Stimulated activated memory B cell treated with anti-CD40 and anti-IgM and Interleukin-4, amounts not matched to agents 10 μg/mL and 1 μg/mL and 100 μg/mL, for 72 hours (primary cell): ENCODE measurements at places on chromosomes 7 and 10.

GRCh38 chr10:130606001-130606405 is 469.8 kb downstream of the GLRX3 start:
- no peak for ATAC-seq

DNA sequence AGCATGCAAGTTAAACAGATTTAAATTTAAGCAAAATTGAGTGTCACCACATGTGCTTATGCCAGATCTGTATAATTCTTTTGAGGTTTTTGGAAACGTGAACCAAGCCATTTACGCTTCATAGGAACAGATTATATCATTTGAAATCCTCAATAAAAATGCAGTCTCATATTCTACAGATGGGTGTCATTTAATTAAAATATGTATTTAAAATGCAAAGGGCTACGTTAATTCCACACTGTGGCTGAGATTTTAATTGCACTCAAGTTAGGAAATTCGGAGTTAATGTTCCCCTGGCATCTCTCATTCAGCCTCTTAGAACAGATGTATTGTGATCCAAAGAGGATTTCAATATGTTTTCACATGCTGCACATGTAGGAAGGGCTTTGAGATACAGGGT is 164.5 kb upstream of the LRGUK start:
- no peak for ATAC-seq

- ATAC-seq, result no peak
Measured at GRCh38 chr10:58857251-58857805, 319.1 kb upstream of the PHYHIPL start.

DNA sequence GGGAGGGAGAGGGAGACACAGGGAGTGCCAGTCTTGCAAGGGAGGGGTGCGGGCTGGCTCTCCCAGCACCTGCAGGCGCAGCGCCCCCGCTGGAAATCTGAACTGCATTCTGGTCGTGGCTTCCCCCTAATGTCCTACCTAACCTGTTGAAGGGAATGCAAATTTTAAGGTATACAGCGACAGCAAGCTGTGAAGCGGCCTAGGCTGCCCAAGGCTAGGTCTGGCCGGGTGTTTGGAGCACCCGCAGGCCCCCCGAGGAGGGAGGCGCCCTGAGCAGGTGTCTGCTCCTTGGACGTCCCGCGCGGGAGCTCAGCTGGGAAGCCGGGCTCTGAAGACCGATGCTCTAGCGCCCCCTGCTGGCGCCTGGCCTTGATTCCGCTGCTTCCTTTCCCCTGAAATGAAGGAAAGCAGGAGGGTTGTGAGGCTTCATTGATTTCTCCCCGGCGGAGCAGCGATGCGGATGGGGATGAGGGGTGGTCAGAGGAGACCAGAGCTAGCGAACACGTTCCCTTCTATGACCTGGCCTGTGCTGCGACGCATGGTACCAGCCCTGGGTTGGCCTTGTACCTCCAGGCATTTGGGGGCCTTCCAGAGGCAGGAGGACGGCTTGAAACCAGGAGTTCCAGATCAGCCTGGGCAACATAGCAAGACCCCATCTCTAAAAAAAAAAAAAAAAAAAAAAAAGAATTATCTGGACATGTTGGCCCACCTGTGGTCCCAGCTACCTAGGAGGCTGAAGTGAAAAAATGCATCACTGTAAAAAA is 601.3 kb downstream of the GALNT17 start:
- ATAC-seq, result no peak

GRCh38 chr10:110431659-110432058 is 66.0 kb upstream of the DUSP5 start:
- no peak for ATAC-seq

DNA sequence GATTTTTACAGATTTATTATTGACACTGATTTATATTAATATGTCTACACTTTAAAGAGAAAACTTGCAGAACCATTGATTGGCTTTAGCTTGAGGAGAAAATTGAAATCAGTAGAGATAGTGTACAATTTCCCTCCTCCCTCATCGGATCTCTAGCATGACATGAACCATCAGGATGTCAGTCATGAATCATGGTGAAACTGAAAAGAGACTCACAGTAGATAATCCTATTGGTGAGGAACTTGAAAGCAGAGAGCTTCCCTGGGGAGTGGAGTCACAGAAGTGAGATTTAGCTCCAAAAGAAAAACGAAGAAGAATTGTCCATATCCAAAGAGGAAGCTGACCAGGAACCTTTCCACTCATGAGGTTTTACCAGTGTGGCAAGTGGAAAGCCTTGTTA is 346.8 kb downstream of the ABCA13 start:
- ATAC-seq, result no peak

GRCh38 chr7:137611606-137612005 is 235.2 kb downstream of the DGKI start:
- no peak for ATAC-seq

GRCh38 chr7:68384581-68384980 is 1213.7 kb upstream of the AUTS2 start:
- ATAC-seq, result no peak

- no peak for ATAC-seq
Measured at GRCh38 chr7:140707132-140707531, 10.6 kb downstream of the NDUFB2 start.

GRCh38 chr7:103773726-103774125 is 215.7 kb downstream of the RELN start:
- ATAC-seq, result no peak

DNA sequence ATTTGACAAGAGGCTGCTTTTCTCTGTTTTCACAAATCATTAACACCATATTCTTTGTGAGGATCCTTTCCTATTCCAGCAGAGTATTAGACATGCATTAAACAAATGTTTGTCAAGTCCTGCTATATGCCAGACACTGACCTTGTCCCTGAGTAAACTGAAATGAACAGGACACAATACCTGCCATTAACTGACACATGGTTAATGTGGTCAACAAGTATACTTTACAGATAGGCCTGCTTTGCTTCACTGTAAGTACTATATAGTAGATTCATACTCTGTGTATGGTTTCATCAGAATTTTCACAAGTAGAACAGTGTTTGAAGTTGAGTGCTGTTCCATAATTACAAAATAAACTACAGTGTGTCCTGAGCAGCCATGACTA is 5.9 kb downstream of the TNKS2 start:
- no peak for ATAC-seq

DNA sequence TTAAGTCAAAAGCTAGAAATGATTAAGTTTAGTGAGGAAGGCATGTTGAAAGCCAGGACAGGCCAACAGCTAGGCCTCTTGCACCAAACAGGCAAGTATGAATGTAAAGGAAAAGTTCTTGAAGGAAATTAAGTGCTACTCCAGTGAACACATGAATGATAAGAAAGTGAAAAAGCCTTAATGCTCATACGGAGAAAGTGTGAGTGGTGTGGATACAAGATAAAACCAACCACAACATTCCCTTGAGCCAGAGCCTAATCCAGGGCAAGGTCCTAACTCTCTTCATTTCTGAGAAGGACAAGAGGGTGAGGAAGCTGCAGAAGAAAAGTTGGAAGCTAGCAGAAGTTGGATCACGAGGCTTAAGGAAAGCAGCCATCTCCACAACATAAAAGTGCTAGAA is 53.0 kb downstream of the DNAJC1 start:
- no peak for ATAC-seq

- ATAC-seq, result no peak
Measured at GRCh38 chr10:75547391-75548298, 116.2 kb downstream of the LRMDA start.

DNA sequence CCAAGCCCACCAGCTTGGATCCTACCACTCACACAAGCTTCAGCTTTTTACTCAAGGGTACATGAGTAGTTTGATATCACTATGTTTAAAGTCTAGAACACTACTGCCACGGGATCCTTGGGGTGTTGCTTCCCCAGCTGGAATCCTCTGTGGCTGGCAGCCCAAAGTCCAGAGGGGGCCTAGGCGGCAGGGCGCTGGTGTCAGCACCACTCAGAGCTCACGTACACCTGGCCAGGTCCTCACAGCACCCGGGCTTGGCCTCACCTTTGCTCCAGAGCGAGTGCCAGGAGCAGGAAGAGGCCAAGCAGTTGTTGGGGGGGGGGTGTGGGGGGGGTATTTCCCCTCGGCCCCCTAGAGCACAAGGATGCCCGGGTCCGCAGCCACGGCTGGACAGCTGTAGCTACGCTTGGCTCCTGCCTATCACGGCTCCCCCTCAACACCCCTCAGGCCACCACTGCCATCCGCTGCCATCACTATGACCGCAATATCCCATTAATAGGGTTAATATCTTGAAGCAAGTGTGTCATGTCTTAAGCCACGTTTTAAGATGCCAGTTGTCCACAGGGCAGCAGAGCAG is 17.0 kb downstream of the ZDHHC6 start:
- no peak for ATAC-seq

DNA sequence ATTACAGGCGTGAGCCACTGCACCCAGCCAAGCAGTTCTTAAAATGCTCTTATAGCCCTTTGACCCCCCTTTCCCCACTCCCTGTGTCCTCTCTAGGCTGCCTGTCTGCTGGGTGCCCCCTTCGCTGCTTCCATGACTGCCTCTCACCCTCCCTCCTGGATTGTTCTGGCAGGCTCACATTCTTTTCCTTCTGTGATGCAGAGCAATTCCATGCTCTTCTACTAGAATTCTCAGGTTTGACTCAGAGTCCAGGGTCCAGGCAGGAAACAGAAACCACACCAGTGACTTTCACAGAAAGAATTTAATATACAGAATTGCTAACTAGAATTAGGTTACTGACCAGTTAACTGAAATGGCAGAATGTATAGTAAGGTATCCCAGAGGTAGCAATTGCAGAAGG is 244.8 kb downstream of the BAMBI start:
- no peak for ATAC-seq

DNA sequence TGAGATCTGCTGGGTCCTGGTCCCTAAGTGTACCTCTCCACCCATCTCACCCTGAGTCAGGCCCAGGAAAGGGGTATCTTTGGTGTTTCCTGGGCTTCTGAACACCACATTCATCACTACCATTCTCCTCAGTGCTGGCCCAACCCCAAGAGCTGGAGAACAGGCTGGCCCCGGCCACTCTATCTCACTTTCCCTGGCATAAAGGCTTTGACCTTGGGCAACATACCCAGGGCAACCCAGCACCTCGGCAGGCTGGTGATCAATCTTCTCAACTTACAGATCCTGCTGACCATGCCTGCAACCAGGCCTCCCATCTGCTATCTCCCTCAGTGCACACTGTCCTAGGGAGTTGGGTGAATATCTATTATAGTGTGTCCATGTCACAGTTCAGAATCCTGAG is 2.1 kb downstream of the VSIR start:
- ATAC-seq, result no peak

GRCh38 chr10:111879969-111880368 is 303.6 kb downstream of the GPAM start:
- ATAC-seq, result no peak

GRCh38 chr7:37174460-37174859 is 274.2 kb downstream of the ELMO1 start:
- ATAC-seq, result no peak

GRCh38 chr10:95336702-95337101 is 45.9 kb upstream of the PDLIM1 start:
- no peak for ATAC-seq

GRCh38 chr7:3301831-3302618 is 973 bp downstream of the SDK1 start:
- no peak for ATAC-seq

DNA sequence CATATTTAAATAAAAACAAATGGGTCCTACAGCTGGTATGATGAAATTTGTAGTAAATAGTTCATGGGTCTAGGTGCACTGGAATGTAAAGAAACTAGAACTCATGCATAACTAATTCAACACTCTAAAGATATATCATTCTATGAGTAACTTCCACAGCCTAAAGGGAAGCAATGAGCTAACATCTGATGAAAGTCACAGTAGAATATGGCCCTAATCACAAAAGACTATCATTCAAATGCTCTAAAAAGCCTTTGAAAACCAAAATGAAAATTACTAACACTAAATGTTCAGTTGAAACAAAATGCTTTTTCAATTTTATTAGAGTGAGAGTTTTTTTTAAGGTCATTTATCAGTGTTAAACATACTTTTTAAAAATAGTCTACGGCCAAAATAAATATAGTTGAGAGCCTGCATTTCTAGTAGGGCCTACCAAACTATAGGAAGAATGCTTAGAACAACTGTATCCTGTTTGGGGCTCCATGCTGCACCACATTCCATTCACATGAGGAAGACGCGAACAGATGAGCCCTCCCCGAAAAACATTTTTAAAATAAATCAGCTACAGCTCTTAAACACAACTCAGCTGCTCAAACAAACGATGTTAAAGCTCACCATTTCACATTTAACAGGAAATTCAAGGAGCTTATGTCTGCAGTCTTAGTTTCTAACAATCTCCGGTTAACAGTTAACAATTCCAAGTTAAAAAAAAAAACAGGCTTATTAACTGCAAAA is 134.5 kb downstream of the NRBF2 start:
- ATAC-seq, result no peak

DNA sequence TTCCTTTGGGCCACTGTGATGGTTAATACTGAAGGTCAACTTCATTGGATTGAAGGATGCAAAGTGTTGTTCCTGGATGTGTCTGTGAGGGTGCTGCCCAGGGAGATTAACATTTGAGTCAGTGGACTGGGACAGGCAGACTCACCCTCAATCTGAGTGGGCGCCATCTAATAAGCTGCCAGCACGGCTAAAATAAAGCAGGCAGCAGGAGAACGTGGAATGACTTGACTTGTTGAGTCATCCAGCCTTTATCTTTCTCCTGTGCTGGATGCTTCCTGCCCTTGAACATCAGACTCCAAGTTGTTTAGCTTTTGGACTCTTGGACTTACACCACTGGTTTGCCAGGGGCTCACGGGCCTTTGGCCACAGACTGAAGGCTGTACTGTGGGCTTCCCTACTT is 1046.9 kb downstream of the TYW1 start:
- ATAC-seq, result no peak

GRCh38 chr7:29076631-29077030 is 69.7 kb downstream of the CPVL start:
- no peak for ATAC-seq

DNA sequence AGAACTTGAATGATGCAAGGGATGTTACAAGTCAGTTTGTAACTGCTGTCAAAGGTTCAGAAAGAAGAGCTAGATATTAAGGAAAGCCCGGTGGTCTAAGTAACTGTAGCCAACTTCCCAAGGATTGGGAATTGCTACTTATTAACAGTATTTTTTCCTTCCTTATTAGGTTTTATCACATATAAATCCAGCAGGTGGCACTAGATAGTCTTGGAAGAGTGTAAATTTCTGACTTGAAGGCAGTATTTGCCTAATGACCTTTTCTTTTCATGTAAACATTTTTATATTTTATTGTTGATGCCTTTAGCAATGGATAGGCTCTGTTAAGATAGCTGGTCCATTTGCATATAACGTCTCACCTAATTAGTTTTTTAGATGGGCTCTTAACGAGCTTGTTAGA is 51.2 kb downstream of the ANLN start:
- no peak for ATAC-seq

DNA sequence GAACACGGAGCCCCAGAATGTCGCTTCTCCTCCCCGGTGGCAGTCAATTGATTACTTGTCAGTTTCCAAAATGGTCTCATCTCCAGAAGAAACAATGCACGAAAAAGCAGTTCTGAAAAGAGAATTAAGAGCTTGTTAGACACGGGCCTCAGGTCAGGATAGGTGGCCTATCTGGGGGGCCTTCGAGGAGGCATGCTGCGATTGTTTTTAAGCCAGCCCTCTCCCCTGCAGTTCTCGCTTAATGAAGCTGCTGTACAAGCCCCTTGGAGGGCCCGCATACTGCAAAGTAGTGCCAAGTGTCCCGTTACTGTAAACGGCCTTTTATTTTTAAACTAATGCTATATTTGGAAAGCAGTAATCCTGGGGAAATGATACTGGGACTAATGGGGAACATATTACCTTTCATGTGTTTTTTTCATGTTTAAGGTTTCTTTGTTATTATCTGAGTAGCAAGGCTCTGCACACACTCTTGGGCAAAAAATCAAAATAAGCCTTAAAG is 114.8 kb upstream of the TCF7L2 start:
- ATAC-seq, result no peak

- no peak for ATAC-seq
Measured at GRCh38 chr7:30932562-30932961, 20.9 kb downstream of the AQP1 start.
